ENCODE measurements at places on chromosomes 3 and 15.
A peak's percentile ranks its signal among the peaks of the same experiment; 100 is the strongest.

DNA sequence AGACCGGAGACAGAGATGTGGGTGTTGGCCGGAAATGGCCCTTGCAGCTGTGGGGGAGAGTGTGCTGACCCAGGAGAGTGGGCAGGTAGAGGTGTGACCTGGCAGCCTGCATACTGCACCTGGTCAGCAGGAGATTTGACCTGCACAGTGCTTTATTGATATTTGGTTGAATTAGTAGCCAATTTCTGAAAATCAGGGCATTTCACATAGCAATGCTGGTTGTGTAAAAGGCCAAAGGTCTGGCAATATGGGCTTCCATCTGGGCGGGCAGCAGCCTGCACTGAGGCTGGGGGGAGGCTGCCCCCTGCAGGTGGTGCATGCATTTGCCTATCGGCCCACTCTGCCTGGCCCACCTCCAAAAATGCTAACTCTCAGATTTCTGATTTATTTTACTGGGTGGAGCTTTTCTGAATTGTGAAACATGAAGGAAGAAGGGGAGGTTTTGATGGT, 9.4 kb upstream of the MGLL start:
- peak; percentile 63 for DNase-seq

- DNase-seq: no peak
These were observed 166.6 kb upstream of the ZNF717 start for GRCh38 chr3:75951941-75952340.

GRCh38 chr3:141921316-141921715, 44.9 kb downstream of the ATP1B3 start:
- DNase-seq: no peak

GRCh38 chr15:45106002-45106790, 7.8 kb downstream of the DUOX2 start:
- DNase-seq: no peak

- no peak for DNase-seq
These were observed 30.2 kb downstream of the CHCHD6 start for GRCh38 chr3:126734106-126734723.

DNA sequence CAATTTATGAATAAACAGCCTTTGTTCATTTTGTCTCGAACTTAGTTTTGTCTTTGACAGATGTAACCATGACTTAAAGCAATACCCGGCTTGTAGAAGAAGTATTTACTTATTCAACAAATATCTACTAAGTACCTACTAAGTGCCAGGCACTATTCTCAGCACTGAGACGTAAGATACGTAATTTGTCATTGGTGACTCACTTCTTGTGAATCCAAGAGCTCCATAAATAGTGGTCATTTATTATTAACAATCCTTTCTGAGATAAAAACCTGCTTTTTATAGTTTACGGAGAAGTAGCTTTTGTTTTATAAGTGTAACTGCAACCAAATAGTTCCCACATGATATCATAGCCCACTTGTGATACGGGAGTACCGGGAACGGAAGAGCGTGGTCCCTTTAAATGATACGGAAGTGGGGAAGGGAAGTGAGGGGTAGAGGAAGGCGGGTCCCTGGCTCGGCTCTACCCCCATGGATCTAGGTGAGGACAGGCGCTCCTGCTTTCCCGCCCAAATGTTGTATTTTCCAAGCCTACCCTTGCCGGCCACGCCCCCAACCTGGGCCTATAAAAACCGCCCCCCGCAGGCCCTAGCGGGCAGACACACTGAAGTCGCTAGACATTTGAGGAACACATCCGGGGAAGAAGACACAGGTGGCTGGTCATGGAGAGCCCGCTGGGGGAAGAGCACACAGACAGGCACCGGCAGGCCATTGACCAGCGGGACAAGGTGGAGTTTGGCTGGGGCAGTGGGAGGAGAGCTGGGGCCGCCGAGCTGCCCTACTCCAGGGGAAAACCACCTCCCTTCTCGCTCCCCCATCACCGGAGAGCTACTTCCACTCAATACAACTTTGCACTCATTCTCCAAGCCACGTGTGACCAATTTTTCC, at the start of gene SAMMSON:
SAMMSON (plus strand) TSS at position 594 of the 888 bp plus-strand sequence.
- no peak for DNase-seq

DNA sequence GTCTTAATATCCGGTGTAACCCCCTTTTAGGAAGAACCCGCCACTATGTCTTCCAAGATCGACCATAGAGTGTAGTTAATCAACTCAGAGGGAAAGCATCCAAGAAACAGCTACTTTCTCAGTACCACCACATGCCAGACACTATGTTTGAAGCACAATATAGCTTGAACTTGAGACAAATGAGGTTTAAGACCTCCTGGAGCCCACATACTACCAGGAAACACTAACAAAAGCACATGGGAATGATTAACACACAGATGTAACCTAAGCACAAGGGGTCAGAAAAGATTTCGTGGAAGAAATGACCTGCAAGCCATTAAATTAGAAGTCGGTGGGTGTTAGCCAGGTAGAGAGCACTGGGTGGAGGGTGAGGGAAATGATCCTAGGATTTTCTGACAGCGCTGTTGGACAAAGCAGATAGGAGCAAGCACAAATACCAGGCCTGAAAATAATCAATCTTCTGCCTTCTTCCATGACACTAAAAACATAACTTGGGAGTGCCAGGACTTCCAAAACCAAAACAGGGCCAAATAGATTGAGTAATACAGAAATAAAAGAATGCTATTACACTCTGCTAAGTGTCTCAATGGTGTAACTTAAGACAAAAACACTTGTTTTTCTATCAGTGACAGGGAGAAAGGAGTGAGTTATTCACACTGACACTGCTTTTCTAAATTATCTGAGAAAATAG, 213.7 kb downstream of the FOXP1 start:
- no peak for DNase-seq

DNA sequence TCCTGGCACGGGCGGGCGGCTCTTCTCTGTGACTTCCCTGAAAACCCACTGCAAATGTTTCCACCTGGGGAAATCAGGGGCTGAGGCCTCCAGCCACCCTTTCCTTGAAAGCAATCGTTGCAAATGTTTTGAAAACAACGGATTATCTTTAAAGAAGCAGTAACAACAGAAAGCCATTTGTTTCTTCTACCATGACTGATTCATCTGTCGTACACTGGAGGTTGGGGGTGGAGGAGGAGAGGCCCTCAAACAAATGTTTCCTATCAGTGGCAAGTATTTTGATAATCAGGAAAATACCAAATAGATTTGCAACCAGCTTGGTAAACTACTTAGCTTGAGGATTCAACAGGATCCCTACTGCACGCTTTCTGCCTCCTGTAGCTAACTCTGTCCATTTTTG, 114.9 kb downstream of the PDZRN3 start:
- no peak for DNase-seq

- no peak for DNase-seq
These were observed 112.0 kb downstream of the AKAP13 start for GRCh38 chr15:85492406-85492805.

GRCh38 chr3:131454501-131454900, 48.3 kb downstream of the MRPL3 start:
- no peak for DNase-seq

DNA sequence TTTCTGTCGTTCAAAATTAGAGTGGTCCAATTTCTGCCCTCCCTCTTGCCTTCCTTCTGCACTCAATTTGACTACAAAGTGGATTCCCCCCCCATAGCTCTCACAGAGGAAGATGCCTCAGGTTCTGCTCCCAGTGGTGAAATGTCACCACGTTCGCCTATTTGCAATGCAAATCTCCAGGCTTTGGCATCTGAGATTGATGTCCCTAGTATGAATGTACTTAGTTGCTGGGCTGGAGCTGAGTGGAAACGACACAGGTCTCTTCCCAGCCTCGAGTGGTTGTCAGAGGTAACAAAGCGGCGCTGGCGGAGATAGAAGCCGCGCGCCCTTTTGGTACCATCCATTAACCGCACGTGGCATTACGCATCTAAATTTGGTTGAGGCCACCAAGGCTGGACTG, 860.1 kb downstream of the MCTP2 start:
- DNase-seq: no peak

GRCh38 chr3:133453383-133453782, 53.5 kb downstream of the BFSP2 start:
- no peak for DNase-seq

DNA sequence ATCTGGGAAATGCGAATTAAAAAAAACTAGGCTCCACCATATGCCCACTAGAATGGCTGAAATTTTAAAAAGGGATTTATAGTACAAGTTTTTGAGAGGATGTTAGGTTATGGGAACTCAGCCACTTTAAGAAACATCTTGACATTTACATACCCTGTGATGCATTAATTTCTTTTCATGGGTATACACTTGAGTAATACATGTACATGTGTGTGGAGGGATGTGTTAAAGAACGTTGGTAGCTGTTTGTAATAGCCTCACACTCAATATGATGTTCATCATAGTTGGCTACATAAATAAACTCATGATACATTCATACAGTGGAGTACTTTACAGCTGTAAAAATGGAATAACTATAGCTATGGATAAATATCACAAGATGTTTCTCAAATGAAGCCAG, 40.9 kb downstream of the MEF2A start:
- no peak for DNase-seq

- DNase-seq: no peak
These were observed 43.6 kb upstream of the CTSH start for GRCh38 chr15:78988361-78988911.

DNA sequence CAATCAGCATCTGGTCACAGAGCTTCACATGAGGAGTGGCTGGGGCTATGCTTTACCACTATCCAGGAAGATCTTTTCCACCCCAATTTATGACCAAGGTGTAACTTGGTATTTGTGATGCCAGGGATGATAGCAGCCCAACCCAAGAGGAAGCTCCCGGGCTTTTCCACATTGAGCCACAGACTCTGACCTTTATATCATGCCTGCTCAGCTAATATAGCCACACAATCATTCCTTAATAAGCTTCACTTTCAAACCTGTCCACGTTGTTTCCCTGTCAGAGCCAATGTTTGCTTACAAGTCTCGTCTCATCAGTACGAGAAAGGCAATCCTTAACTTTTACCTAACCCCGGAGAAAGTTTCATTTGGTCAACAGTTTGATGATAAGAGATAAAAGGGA, 330.9 kb downstream of the SHQ1 start:
- DNase-seq: no peak

DNA sequence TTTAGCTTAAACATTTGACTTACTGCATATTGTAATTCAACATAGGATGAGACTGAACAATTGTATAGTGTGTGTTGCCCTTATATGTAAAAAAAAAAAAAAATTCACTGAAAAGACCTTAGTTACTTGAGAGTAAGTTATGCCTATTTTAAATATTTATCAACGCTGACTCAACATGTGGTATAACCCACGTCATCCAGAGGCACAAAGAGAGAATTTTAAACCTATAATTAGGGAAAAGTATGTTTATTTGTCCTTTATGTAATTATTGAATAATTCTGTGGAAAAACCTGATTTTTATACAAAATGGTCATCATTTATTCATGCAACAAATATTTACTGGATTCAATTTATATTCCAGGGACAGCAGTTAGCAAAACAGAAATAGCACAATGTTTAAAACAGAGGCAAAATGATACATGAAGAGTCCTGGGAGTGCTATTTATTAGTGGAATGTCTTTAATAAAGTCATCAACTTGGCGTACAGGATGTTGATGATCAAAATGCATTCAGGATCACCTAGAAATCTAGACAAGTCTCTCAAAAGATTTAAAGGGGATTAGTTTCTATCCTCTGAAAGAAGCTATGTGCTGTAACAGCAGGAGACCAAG, 223.7 kb downstream of the PCCB start:
- DNase-seq: no peak

GRCh38 chr3:25558796-25559195, 105.9 kb downstream of the TOP2B start:
- DNase-seq: no peak

DNA sequence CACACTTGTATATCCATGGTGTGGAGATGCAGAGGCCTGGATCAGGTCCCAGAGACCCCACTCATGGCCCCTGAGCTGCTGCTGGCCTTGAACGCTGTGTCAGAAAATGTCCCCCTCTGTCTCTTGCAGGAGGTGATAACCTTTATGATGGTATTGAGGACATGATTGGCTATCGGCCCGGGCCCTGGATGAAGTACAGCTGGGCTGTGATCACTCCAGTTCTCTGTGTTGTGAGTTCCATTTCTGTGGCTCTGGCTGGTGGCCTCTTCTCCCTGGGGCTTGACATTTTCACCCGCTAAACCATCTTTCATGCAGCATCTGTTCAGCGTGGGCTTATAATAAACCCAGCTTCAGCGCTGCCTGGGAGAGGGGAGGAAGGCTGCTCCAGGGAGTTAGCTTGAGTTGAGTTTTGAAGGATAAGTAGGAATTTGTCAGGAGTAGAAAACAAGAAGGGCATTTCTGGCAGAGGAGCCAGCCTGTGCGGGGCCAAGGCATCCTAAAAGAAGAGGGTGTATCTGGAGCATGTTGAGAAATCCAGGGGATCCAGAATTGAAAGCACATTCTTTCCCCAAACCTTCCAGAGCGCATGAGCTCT, 61.1 kb downstream of the GRIP2 start:
- no peak for DNase-seq

- DNase-seq: peak; percentile 54
These were observed 679 bp upstream of the MYD88 start for GRCh38 chr3:38137615-38138348.

DNA sequence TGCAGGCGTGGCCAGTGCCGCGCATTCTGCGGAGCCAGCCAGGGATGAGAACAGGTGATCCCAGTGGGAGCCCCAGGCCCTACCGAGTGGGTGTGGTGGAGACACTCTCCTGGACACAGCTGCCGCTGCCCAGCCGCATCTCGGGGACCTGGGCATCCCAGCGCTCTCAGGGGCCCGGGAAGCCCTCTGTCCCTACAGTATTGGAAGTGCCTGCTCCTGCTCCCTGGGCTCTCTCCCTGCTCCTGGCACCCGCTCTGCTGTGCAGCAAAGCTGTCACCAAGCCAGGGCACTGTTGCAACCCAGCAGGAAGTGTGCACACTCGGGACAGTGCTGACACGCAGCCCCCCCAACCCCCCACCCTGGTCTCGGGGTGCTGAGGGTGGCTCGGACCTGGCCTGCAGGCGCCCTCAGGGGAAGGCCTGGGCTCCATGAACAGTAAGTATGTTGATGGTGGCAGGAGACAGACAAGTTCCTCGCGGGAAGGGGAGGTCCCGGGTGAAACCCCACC, 1177.4 kb upstream of the GBE1 start:
- DNase-seq: no peak

GRCh38 chr15:100515758-100516157, 13.0 kb downstream of the CERS3 start:
- no peak for DNase-seq

GRCh38 chr3:13324835-13325501, 95.2 kb downstream of the NUP210 start:
- no peak for DNase-seq

DNA sequence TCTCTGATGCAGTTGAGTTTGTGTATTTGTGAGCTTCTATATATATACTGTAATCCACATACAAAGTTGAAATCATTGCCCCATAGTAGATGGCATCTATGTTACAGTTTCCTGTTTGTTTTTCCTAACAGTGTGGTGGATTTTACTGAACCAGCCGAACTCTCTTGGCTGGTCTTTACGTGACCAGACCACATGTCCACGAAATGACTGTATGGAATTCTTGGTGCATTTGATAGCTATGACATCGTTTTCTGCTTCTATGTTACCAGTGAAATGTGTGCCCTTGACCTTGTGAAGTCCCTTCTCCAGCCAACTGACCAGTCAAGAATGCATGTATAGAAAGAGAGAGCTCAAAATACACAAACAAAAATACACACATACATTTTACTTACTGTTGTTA, 1.8 kb downstream of the KCNMB2 start:
- DNase-seq: no peak

GRCh38 chr15:42057799-42058646, 36.3 kb downstream of the PLA2G4D start:
- no peak for DNase-seq
